Naive B cell (primary cell): ENCODE measurements at places on chromosomes 3 and 15. TPM values are rescaled to one million over a fixed set of nuclear protein-coding genes. Genes with fewer than 3 reads are reported as not detected.
A peak's percentile ranks its signal among the peaks of the same experiment; 100 is the strongest.

- no peaks in the 10 kb centered on the region for H3K36me3 ChIP-seq
- peak; percentile 34 for DNase-seq
- H3K4me3 ChIP-seq: peak overlapping the region; percentile 1
These were observed 41.3 kb downstream of the CMTM7 start for GRCh38 chr3:32432711-32433530.

GRCh38 chr15:71800190-71800589 is 10.2 kb upstream of the NR2E3 start:
- DNase-seq: no peak
- H3K36me3 ChIP-seq: no peaks in the 10 kb centered on the region
- peaks cover 5% of the 10 kb centered on the region for H3K4me1 ChIP-seq
- H3K4me3 ChIP-seq: no peak overlapping the region

DNA sequence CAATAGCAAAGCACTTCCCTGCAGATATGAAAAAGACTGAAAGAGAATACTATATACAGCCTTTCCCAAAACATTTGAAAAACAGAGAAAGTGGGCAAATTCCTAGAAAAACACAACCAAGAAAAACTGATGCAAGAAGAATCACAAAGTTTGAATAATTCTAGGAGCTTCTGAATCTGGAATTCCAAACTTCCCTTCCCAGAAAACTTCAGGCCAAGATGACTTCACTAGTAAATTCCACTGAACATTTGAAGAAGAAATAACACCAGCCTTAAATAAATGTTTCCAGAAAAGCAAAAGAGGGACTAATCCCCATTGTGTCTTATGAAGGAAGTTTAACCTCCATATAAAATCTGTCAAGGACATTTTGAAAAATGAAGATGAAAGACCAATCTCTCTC is 15.8 kb upstream of the NSMCE3 start:
- H3K4me1 ChIP-seq: no peaks in the 10 kb centered on the region
- peaks cover 39% of the 10 kb centered on the region for H3K27me3 ChIP-seq
- no peak overlapping the region for H3K27ac ChIP-seq

GRCh38 chr3:54572197-54572895 is 355.5 kb downstream of the LRTM1 start:
- H3K27me3 ChIP-seq: no peaks in the 10 kb centered on the region
- H3K36me3 ChIP-seq: no peaks in the 10 kb centered on the region
- H3K4me1 ChIP-seq: no peaks in the 10 kb centered on the region
- no peak overlapping the region for H3K27ac ChIP-seq
- DNase-seq: no peak
- H3K4me3 ChIP-seq: no peak overlapping the region

The OCA2 gene
- 0.23 TPM for polyA plus RNA-seq

GRCh38 chr15:89745131-89745530 is 5.9 kb downstream of the MESP1 start:
- no peak overlapping the region for H3K4me3 ChIP-seq
- DNase-seq: no peak
- peaks cover 13% of the 10 kb centered on the region for H3K27me3 ChIP-seq
- no peak overlapping the region for H3K27ac ChIP-seq
- H3K36me3 ChIP-seq: no peaks in the 10 kb centered on the region

The SNRPN gene
- polyA plus RNA-seq: 387 TPM

- H3K36me3 ChIP-seq: no peaks in the 10 kb centered on the region
- peaks cover 9% of the 10 kb centered on the region for H3K4me1 ChIP-seq
- DNase-seq: no peak
These were observed 8.7 kb upstream of the ZNF774 start for GRCh38 chr15:90343302-90343790.

GRCh38 chr3:179526989-179527391 is 35.7 kb upstream of the ACTL6A start:
- no peaks in the 10 kb centered on the region for H3K27me3 ChIP-seq
- no peaks in the 10 kb centered on the region for H3K4me1 ChIP-seq
- DNase-seq: no peak
- H3K4me3 ChIP-seq: no peak overlapping the region
- H3K36me3 ChIP-seq: no peaks in the 10 kb centered on the region

The CCR9 gene
- polyA plus RNA-seq: 1.7 TPM

The PLA1A gene
- not detected for polyA plus RNA-seq

The LTF gene
- polyA plus RNA-seq: not detected

GRCh38 chr15:90871716-90872485 is 3.5 kb downstream of the FURIN start:
- H3K4me1 ChIP-seq: peaks cover 35% of the 10 kb centered on the region
- H3K36me3 ChIP-seq: no peaks in the 10 kb centered on the region
- no peaks in the 10 kb centered on the region for H3K27me3 ChIP-seq
- no peak for DNase-seq
- peak overlapping the region; percentile 93 for H3K4me3 ChIP-seq
- H3K27ac ChIP-seq: peak overlapping the region; percentile 89

DNA sequence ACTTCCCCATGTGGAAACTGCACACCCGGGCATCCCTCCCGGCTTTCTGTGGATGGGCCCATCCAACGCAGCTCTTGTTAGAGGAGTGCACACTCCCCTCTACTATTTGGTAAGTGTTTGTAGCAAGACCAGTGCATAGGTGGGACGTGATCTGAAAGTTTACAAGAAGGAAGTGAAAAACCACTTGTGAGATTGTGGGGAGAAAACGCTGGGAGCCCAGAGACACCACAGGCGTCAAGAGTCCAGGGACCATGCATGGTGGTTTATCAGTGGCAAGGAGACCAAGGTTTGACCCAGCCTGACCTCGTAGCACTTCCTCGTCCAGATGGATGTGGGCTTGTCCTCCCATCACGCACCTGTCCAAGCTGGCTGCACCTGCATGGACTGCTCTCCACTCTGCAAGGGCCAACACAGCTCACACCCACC is 51.6 kb downstream of the ATP10A start:
- no peak for DNase-seq
- H3K4me1 ChIP-seq: peaks cover 16% of the 10 kb centered on the region
- peak overlapping the region; percentile 59 for H3K4me3 ChIP-seq

GRCh38 chr3:9216736-9217135 is 32.7 kb downstream of the SRGAP3 start:
- no peak for DNase-seq
- H3K27me3 ChIP-seq: no peaks in the 10 kb centered on the region
- H3K36me3 ChIP-seq: no peaks in the 10 kb centered on the region
- no peak overlapping the region for H3K4me3 ChIP-seq

The REC114 gene
- not detected for polyA plus RNA-seq

The PROK2 gene
- not detected for polyA plus RNA-seq

GRCh38 chr3:55158345-55158744 is 230.5 kb upstream of the LRTM1 start:
- no peaks in the 10 kb centered on the region for H3K4me1 ChIP-seq
- no peak overlapping the region for H3K27ac ChIP-seq
- no peaks in the 10 kb centered on the region for H3K36me3 ChIP-seq
- H3K27me3 ChIP-seq: no peaks in the 10 kb centered on the region
- no peak overlapping the region for H3K4me3 ChIP-seq
- DNase-seq: no peak

GRCh38 chr3:48026951-48027908 is 11.0 kb upstream of the MAP4 start:
- no peak overlapping the region for H3K4me3 ChIP-seq
- peaks cover 18% of the 10 kb centered on the region for H3K4me1 ChIP-seq
- H3K36me3 ChIP-seq: no peaks in the 10 kb centered on the region
- no peak for DNase-seq
- no peaks in the 10 kb centered on the region for H3K27me3 ChIP-seq

DNA sequence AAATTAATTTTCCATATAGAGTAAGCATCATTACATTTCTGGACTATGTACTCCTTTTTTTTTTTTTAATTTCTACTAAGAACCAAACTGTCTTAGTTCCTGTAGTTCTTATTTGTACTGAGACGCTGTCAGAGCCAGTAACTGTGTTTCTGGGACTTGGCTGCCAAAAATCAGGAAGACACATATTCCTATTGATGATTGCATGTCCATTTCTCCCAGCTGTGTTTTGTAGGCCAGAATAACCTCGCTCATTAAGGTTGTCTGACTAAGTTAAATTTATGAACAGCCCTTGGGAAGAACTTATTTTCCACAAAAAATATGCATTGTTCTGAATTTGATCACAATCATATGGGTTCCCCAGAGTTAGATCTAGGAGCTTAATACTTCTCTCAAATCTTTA is 29.5 kb downstream of the PLSCR5 start:
- H3K4me3 ChIP-seq: no peak overlapping the region
- DNase-seq: no peak
- H3K27me3 ChIP-seq: no peaks in the 10 kb centered on the region
- no peak overlapping the region for H3K27ac ChIP-seq
- no peaks in the 10 kb centered on the region for H3K36me3 ChIP-seq

DNA sequence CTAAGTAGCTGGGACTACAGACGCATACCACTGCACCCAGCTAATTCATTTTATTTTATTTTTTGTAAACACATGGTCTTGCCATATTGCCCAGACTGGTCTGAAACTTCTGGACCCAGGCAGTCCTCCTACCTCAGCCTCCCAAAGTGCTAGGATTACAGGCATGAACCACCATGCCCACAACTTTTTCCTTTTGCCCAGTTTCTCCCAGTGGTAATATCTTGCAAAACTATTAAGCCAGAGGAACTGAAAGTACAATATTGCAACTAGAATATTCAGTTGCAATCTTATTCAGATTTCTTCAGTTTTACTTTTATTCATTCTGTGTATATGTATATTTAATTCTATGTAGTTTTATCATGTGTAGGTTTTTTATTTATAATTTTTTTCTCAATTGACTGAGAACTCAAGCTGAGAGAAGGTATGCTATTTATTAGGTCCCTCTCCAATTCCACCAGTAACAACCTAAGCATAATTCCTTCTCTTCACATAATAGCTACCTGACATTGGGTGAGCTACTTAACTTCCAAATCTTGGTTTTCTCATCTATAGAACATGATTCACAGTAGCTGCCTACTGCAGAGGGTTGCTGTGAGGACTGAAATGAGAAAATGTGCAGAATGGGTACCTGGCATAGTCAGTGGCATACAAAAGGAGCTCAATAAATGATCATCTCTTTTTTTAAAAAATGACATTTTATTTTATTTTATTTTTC is 30.8 kb downstream of the KLHL18 start:
- no peak for DNase-seq
- no peaks in the 10 kb centered on the region for H3K27me3 ChIP-seq
- H3K4me1 ChIP-seq: peaks cover 26% of the 10 kb centered on the region
- H3K4me3 ChIP-seq: no peak overlapping the region
- H3K27ac ChIP-seq: peak overlapping the region; percentile 74
- H3K36me3 ChIP-seq: no peaks in the 10 kb centered on the region

GRCh38 chr3:32097768-32098167 is 8.7 kb upstream of the GPD1L start:
- H3K27ac ChIP-seq: peak overlapping the region; percentile 47
- no peak for DNase-seq
- H3K36me3 ChIP-seq: peaks cover 5% of the 10 kb centered on the region
- H3K4me1 ChIP-seq: peaks cover 4% of the 10 kb centered on the region
- H3K4me3 ChIP-seq: no peak overlapping the region
- H3K27me3 ChIP-seq: peaks cover 6% of the 10 kb centered on the region

The FAM227B gene
- polyA plus RNA-seq: 27.3 TPM

DNA sequence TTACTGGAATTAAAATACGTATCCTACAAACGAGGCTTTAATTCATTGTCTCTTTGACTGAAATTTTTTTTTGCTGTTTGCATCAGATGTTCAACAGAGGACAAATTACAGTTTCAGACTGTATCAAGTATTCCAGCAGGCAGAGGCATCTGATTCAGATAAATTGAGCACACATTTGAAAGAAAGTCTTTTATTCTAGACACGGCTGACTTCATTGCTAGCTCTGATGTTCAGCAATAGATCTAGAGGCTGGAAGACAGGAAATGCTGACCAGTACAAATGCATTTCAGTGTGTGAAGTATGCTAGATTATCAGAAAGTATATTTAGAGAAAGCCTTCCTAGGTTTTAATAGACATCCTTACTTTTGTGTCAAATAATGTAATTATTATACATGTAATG is 472.2 kb downstream of the NLGN1 start:
- no peak overlapping the region for H3K27ac ChIP-seq
- H3K36me3 ChIP-seq: no peaks in the 10 kb centered on the region
- no peak for DNase-seq
- H3K4me3 ChIP-seq: no peak overlapping the region
- no peaks in the 10 kb centered on the region for H3K4me1 ChIP-seq

DNA sequence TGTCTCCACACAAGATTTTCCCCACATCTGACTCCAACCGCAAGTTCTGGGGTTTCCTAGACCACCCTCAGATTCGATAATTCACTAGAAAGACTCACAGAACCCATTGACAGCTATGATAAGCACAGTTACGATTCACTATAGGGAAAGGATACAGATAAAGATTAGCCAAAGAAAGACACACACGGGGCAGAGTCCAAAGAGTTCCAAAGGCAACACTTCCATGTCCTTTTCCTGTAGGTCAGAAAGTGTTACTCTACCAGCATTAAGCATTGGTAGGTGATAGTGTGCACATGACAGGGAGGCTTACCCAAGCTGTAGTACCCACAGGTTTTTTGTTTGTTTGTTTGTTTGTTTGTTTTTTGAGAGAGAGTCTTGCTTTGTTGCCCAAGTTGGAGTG is 48.1 kb downstream of the PHLDB2 start:
- H3K4me3 ChIP-seq: no peak overlapping the region
- peaks cover 5% of the 10 kb centered on the region for H3K36me3 ChIP-seq
- peaks cover 12% of the 10 kb centered on the region for H3K4me1 ChIP-seq
- no peaks in the 10 kb centered on the region for H3K27me3 ChIP-seq
- H3K27ac ChIP-seq: no peak overlapping the region
- DNase-seq: no peak

The BCL6 gene
- polyA plus RNA-seq: 39.3 TPM

DNA sequence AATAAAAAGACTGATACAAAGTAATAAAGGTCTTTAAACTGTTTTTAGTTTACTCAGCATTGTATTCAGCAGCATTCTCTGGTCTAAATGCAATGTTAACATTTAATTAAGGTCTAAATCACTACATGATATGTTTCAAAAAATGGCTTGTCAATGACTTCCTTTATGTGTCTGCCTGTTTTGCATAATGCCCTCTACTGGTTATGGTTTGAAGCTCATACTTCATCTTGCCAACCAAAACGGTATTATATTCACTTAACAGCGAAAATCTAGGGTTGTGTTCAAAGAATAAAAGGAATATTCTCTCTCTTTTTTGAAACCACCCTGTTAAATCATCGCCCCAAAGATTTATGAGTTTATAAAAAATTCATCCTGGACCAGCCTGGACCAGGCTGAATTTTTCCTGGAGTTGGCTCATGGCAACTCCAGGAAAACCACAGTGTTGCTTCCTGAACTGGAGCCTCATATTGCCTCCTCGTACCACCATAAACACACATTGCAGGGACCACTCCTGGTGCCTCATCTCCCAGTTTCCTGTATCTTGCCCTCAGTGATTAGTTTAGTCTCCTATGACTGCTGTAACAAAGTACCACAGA is 6.7 kb upstream of the NCEH1 start:
- no peak overlapping the region for H3K27ac ChIP-seq
- H3K36me3 ChIP-seq: peaks cover 10% of the 10 kb centered on the region
- peaks cover 14% of the 10 kb centered on the region for H3K27me3 ChIP-seq
- no peak overlapping the region for H3K4me3 ChIP-seq
